Activated CD4-positive, alpha-beta T cell treated with anti-CD3 and anti-CD28 coated beads for 36 hours (primary cell): ENCODE measurements at places on chromosomes 3 and 15.

GRCh38 chr3:29775340-29775739 lies 494.5 kb downstream of the RBMS3 start:
- no peaks in the 10 kb centered on the region for H3K36me3 ChIP-seq
- DNase-seq: no peak
- peaks cover 8% of the 10 kb centered on the region for H3K27me3 ChIP-seq
- H3K27ac ChIP-seq: no peak overlapping the region
- H3K4me3 ChIP-seq: no peak overlapping the region

DNA sequence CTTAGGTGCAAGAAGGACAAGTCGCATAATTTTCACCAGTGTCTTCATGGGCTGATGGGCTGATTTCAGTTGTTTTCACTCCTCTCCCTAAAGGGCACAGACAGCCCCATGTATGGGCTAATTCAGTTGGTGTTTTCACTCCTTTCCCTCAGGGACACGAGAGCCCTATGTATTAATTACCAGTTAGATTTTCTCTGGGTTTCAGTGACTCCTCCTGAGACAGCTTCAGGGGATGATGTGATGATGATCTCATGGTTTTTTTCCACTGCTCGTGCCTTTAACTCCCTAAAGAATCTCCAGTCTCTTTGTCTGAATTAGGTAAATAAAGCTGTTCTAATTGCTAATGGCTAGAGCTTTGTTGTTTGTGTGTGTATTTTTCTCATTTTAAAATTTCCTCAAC lies 9.9 kb downstream of the RAMAC start:
- DNase-seq: no peak
- H3K36me3 ChIP-seq: peaks cover under 1% of the 10 kb centered on the region
- no peak overlapping the region for H3K4me3 ChIP-seq
- no peak overlapping the region for H3K27ac ChIP-seq

GRCh38 chr15:100997442-100997841 lies 78.3 kb downstream of the LRRK1 start:
- H3K27ac ChIP-seq: no peak overlapping the region
- H3K4me3 ChIP-seq: no peak overlapping the region
- no peaks in the 10 kb centered on the region for H3K36me3 ChIP-seq
- no peaks in the 10 kb centered on the region for H3K4me1 ChIP-seq

DNA sequence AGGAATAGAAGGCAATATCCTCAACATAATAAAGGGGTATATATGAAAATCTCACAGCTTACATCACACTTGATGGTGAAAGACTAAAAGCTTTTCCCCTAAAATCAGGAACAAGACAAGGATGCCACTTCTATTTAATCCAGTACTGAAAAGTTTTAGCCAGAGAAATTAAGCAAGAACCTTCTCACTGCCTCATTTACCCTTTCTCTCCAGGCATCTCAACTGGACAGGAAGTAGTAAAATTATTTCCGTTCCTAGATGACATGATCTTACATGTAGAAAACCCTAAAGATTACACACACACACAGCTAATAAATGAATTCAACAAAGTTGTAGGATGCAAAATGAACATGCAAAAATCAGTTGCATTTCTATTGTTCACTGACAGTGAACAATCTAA lies 11.2 kb downstream of the SCAP start:
- H3K4me3 ChIP-seq: no peak overlapping the region
- DNase-seq: no peak
- peaks cover 40% of the 10 kb centered on the region for H3K36me3 ChIP-seq
- H3K27ac ChIP-seq: no peak overlapping the region

DNA sequence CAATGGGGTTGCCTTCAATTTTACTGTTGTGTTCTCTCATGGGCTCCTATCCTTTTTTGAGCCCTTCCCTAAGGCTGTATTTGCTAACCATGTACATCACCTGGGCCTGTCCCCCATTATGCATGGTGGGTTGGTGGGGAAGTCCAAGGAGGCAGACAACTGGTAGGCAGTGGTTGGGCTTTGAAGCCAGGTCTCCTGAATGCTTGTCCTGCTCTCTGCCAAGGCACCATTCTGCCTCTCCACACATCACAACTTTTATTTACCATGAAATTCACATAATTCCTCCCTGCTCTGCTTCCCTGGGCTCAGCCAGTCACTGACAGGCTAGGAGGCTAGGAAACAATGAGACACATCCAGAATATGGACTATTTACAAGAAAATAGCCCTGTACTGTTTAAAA lies 41.0 kb upstream of the COPB2 start:
- no peak overlapping the region for H3K27ac ChIP-seq
- H3K27me3 ChIP-seq: no peaks in the 10 kb centered on the region
- no peak for DNase-seq
- H3K4me3 ChIP-seq: no peak overlapping the region

DNA sequence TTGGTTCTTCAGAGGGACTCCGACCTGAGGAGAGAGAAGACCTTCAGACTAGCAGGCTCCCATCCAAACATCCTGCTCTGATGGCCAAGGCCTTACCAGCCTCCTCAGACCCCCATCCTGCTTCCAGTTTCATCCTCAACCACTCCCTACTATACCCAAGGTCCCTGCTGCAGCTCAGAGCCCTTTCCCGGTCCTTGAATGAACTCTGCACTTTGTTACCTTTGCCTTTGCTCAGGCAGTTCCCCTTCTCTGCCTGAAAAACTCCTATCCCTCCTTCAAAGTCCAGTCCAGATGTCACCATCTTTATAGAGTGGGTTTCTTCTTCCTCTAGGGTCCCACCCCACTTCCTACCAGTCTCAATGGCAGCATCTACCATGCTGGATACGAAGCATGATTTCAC lies 13.1 kb downstream of the EFCAB12 start:
- H3K4me3 ChIP-seq: no peak overlapping the region
- no peaks in the 10 kb centered on the region for H3K4me1 ChIP-seq
- H3K27me3 ChIP-seq: no peaks in the 10 kb centered on the region
- H3K27ac ChIP-seq: no peak overlapping the region

- H3K4me3 ChIP-seq: no peak overlapping the region
- H3K36me3 ChIP-seq: peaks cover 51% of the 10 kb centered on the region
- no peak overlapping the region for H3K27ac ChIP-seq
- no peak for DNase-seq
- H3K4me1 ChIP-seq: peaks cover under 1% of the 10 kb centered on the region
Observed at GRCh38 chr15:80183886-80184285, 31.1 kb downstream of the FAH start.

- H3K4me3 ChIP-seq: no peak overlapping the region
- peaks cover 68% of the 10 kb centered on the region for H3K27me3 ChIP-seq
- no peak overlapping the region for H3K27ac ChIP-seq
- DNase-seq: no peak
Observed at GRCh38 chr3:147395899-147396711, 10.2 kb downstream of the ZIC4 start.
